Activated T-helper 2 cell treated with anti-CD3 and anti-CD28 coated beads, Interferon-gamma antibody, Interleukin-2, Interleukin-4, amounts not matched to agents 10 μg/mL and 5 μg/mL and 100 μg/mL, durations not matched to agents 14 hours and 24 hours and 36 hours (primary cell): ENCODE measurements at places on chromosomes 2 and 18. TPM values are rescaled to one million over a fixed set of nuclear protein-coding genes. Genes with fewer than 3 reads are reported as not detected.
A peak's percentile ranks its signal among the peaks of the same experiment; 100 is the strongest.

- H3K36me3 ChIP-seq = no peaks in the 10 kb centered on the region
- no peak overlapping the region for H3K27ac ChIP-seq
- peaks cover 28% of the 10 kb centered on the region for H3K27me3 ChIP-seq
- no peak for DNase-seq
- no peak overlapping the region for H3K4me3 ChIP-seq
- H3K4me1 ChIP-seq = peaks cover 3% of the 10 kb centered on the region
Observed at GRCh38 chr2:112936927-112937232, 25.9 kb downstream of the IL37 start.

DNA sequence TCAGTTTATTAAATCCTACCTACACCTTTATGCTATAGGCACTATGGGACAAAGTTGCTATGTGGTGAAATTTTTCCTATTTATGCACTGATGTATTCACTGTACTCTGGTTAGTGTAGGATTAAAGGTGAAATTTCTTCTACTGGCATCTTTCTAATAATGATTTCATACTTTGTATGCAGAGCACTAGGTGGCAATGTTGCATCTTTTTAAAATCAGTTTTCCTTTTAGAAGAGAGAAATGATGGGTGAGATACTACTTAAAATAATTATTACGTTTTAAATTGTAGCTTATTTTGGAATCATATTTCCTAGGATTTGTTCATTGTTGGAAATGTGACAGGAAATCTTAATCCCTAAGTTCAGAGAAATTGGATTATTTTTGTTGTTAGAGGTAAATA, 150.9 kb downstream of the CD8B2 start:
- no peak overlapping the region for H3K4me3 ChIP-seq
- H3K36me3 ChIP-seq = no peaks in the 10 kb centered on the region
- no peaks in the 10 kb centered on the region for H3K4me1 ChIP-seq
- no peak for DNase-seq
- H3K27me3 ChIP-seq = no peaks in the 10 kb centered on the region
- H3K27ac ChIP-seq = no peak overlapping the region

Gene SP140
- 316 and 317 TPM in 2 replicates for total RNA-seq

Gene TUBA3E
- not detected in 2 replicates for total RNA-seq

DNA sequence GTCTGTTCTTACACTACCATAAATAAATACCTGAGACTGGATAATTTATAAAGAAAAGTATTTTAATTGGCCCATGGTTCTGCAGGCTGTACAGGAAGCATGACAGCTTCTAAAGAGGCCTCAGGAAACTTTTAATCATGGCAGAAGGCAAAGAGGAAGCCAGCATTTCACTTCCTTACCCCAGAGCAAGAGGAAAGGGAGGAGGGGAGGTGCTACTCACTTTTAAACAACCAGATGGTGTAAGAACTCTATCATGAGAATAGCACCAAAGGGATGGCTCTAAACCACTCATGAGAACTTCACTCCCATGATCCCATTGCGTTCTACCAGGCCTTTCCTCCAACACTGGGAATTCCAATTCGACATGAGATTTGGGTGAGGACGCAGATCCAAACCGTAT, 344.4 kb upstream of the SLC39A10 start:
- H3K4me3 ChIP-seq = no peak overlapping the region
- no peak overlapping the region for H3K27ac ChIP-seq
- peaks cover 11% of the 10 kb centered on the region for H3K27me3 ChIP-seq
- no peak for DNase-seq
- no peaks in the 10 kb centered on the region for H3K36me3 ChIP-seq

DNA sequence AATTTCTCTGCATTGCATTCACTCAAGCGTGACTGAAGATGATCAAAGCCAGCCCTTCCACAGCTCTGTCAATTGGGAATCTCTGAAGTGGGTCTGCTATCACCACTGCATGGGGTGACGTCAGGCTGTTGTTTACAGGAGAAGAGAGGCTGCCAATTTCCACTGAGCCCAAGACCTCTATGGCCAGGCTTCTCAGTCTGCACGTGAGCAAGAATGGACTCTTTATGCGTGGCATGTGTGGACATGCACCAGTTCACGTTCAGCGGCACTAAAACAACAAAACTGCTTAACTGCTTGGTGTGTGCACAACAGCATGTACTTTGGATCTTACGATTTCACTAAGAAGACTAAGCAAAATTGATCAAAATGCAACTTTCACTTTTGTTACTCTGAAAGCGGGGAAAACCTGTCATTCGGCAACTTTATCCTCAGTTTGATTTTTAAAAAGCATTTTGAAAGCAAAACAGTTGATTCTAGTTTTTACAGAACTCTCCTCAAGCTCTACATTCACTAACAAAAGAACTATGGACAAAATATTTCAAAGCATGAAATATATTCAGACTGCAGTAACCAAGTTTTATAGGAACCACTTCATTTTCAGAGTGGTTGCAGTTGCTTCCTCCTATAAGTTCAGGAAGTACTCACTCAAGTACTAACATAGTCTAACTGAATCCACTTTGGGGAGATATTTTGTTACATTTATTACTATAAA, 77.0 kb upstream of the SERTAD2 start:
- peak overlapping the region; percentile 94 for H3K27ac ChIP-seq
- no peaks in the 10 kb centered on the region for H3K27me3 ChIP-seq
- H3K4me1 ChIP-seq = peaks cover 75% of the 10 kb centered on the region

DNA sequence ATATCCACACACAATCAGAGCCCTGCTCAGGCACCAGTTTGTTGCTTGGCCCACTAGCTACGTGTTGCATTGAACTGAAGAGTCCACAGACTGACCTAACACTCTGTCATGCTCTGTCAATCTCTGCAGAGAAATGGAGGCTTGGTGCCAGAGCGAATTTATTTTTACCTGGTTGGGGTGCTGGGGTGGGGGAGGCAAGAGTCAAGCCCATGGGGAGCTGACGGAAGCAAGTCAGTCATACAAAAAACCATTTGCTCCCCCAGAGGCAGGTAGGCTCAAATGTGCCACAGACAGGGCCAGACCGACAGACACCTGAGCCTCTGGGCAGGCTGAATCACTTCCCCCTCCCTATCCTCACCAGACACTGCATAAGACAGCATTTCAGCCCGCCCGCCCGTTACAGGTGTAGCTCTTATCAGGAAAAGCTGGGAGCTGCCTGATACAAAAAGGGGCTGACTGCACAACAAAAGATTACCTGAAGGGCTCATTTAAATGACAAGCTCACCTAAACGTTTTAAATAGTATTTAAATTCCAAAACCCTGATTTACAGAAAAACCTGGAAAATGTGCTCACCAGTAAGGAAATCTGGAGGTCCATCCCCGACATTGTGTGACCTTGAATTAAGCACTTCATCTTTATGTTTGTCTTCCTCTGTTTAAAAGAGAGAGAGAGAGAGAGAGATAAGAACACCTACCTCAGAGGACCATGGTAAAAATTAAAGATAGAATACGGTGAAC, 2.1 kb upstream of the PCBP1 start:
- no peaks in the 10 kb centered on the region for H3K27me3 ChIP-seq
- peak; percentile 44 for DNase-seq
- H3K36me3 ChIP-seq = peaks cover 69% of the 10 kb centered on the region
- H3K27ac ChIP-seq = peak overlapping the region; percentile 99
- peak overlapping the region; percentile 78 for H3K4me3 ChIP-seq

DNA sequence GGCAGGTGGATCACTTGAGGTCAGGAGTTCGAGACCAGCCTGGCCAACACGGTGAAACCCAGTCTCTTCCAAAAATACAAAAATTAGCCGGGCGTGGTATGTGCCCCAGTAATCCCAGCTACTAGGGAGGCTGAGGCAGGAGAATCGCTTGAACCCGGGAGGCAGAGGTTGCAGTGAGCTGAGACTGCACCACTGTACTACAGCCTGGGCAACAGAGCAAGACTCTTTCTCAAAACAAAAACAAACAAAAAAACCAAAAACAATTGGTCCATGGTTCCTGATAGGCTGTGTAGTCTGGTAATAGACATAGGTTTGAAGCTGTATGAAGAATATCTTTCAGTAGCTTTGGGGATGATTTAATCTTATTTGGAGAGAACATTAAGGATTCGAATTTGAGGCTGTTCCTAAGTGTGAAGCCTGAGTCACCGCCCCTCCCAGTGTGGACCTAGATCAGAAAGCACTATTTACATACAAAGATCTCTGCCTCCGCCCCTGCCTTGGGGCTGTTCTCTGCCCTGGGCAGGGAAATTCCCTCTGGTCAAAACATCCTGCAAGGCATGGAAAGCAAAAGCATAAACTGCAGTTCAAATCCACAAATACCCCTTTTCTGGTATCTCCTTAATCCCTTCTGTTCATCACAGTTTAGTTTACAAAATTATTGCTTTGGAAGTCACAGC, 52.8 kb upstream of the PMAIP1 start:
- H3K36me3 ChIP-seq = no peaks in the 10 kb centered on the region
- H3K4me3 ChIP-seq = no peak overlapping the region

Gene CRYGD
- not detected in 2 replicates for total RNA-seq

- no peaks in the 10 kb centered on the region for H3K36me3 ChIP-seq
- peaks cover 10% of the 10 kb centered on the region for H3K4me1 ChIP-seq
- H3K27ac ChIP-seq = no peak overlapping the region
Observed at GRCh38 chr2:943821-944220, 6.8 kb upstream of the SNTG2 start.

GRCh38 chr2:228600265-228600664, 418.8 kb upstream of the SPHKAP start:
- no peak overlapping the region for H3K27ac ChIP-seq
- no peaks in the 10 kb centered on the region for H3K36me3 ChIP-seq
- H3K4me3 ChIP-seq = no peak overlapping the region
- H3K4me1 ChIP-seq = no peaks in the 10 kb centered on the region
- DNase-seq = no peak

Gene CFAP53
- total RNA-seq = 0.25 and 0.51 TPM in 2 replicates

DNA sequence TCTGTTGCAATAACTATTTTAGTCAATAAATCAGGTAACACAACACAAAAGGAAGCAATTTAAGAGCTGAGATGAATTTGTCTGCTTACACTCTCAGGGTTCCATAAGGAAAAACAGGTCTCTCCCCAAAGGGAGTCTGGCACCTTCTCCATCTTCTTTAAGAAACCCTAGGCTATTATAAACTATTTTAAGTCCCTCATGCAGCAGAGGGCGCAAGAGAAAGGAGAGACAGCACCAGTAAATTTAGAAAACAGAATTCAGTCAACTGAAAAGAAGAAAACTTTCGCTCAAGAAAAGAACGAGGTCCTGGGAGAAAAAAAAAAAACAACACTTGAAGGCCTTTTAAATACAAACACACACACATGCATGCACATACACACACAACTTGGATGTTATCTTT, 19.1 kb downstream of the SULT1C4 start:
- peaks cover 3% of the 10 kb centered on the region for H3K36me3 ChIP-seq
- no peaks in the 10 kb centered on the region for H3K27me3 ChIP-seq
- no peak overlapping the region for H3K27ac ChIP-seq
- no peak overlapping the region for H3K4me3 ChIP-seq

DNA sequence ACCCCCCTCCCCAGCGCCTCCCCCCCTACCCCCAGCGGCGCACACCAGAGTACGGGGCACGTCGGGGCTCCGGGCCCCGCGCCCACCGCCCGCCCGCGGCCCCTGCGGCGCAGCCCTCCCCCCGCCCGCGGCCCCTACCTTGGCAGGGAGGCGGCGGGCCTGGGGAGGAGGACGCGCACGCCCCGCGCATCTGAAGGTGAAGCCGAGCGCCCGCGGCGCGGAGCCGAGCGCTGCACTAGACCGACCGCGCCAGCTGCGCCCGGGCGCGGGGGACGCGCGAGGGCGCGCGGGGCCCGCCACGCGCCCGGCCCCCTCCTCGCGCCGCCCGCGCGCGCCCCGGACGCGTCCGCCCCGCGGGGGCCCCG, at the start of gene ZNF516:
Gene ZNF516 (minus strand): TSS at position 237 of the 365 bp plus-strand sequence. CDS start 52,188 bp downstream, outside the sequence.
- H3K4me1 ChIP-seq = peaks cover 33% of the 10 kb centered on the region
- peaks cover 65% of the 10 kb centered on the region for H3K27me3 ChIP-seq
- H3K27ac ChIP-seq = peak within 1 kb of the TSS; percentile 65
- H3K36me3 ChIP-seq = no peaks in the 10 kb centered on the region
- H3K4me3 ChIP-seq = peak within 1 kb of the TSS; percentile 95

GRCh38 chr2:182667315-182667695, 48.8 kb upstream of the DNAJC10 start:
- H3K4me3 ChIP-seq = no peak overlapping the region
- no peak overlapping the region for H3K27ac ChIP-seq
- peaks cover 6% of the 10 kb centered on the region for H3K4me1 ChIP-seq
- peaks cover 15% of the 10 kb centered on the region for H3K27me3 ChIP-seq
